ENCODE measurements at places on chromosomes 2 and 18.

GRCh38 chr2:216119986-216120385 lies 10.8 kb downstream of the XRCC5 start:
- no peak for DNase-seq

GRCh38 chr2:192828175-192828574 lies 633.4 kb upstream of the TMEFF2 start:
- no peak for DNase-seq

DNA sequence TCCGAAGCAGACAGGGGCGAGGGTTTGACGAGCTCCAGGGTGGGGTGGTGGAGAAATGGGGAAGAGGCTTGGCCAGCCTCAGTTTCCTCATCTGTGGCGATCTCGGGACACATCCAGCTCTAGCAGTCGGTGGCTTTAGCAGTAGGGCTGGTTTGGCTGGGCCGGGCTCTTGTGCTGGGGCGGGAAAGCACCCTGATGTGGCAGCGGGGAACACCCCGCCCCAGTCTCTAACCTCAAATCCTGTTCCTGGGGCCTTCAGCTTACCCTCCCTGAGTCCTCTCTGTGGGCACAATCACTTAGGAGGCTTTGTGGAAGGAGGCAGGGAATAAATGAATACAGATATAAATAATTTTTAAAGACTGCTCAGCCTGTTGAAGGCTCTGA lies 26.5 kb upstream of the MCFD2 start:
- DNase-seq, result no peak

DNA sequence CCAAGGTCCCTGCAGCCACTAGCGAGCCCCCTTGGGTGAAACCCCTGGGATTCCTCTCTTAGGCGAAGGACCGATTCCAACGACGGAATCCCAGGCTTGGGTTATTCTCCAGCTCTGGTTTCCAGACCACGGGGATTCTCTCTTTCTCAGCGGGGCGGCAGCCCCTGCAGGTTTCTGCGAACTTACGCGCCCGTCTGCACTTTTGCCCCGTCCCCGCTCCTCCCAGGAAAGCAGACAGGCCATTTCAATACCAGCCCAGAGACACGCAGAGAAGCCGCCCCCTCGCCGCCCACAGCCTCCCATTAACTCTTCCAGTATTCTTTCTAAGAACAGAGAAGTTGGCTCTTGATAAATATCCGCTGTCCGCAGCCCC lies 1.2 kb downstream of the CBLN2 start:
- no peak for DNase-seq

DNA sequence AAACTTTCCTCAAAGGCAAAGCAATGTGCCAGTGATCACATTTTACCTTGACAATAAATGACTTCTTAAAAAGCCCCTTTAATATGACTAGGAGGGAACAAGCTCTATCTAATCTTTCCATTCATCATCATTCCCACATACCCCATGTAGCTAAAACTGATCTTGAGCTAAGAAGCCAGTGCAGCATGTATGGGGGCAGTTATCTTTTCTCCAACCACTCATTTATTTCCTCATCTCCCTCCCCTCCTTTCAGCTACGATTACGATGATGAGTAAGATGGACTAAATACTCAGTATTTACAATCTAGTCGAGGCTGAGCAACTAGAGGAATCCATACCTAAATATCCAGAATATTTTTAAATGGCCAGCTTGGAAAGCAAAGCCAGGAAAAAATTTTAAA lies 35.5 kb downstream of the PNO1 start:
- DNase-seq, result no peak

DNA sequence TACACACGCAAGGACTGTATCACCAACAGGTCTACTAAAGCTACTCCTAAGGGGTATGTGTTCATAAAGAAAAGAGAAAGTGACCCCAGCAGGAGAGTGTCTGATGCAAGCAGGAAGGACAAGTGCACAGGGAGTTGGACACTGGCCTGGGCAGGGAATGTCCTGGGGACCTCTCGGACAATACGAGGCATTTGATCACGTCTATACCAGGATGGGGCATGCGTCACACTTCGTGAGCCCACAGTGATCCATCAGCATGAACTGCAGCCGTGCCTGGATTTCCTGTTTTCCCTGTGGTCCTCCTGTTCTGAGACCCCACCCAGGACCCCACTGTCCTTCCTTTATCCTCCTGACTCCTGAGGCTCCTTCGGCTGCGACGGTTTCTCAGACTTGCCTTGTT lies 113.9 kb downstream of the HDAC4 start:
- DNase-seq, result no peak

DNA sequence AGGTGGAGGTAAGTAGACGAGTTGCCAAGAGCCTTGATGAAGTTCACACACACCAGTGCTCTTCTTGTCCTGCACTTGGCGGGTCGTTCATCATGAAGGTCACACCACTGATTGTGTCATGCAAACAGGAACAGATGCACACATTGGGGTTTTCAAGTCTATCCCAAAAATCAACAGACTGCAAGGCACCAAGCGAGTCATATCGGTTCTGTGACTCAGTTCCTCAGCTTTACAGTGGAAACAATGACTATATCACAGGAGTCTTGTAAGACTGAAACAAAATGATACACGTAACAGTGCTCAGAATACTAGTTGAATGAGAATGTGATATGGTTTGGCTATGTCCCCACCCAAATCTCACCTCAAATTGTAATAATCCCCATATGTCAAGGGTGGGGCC lies 526.9 kb upstream of the ID2 start:
- no peak for DNase-seq

GRCh38 chr2:8587920-8588830 lies 93.7 kb upstream of the ID2 start:
- peak; percentile 71 for DNase-seq

- no peak for DNase-seq
These were observed 15.7 kb downstream of the LRRFIP1 start for GRCh38 chr2:237643066-237643465.

GRCh38 chr18:37564711-37565100 lies 892 bp downstream of the CELF4 start:
- DNase-seq, result peak; percentile 88

GRCh38 chr2:34199971-34200370 lies 600.9 kb upstream of the FAM98A start:
- DNase-seq, result no peak

- DNase-seq, result peak; percentile 60
These were observed 118.9 kb upstream of the CTNNA2 start for GRCh38 chr2:79393806-79394484.

DNA sequence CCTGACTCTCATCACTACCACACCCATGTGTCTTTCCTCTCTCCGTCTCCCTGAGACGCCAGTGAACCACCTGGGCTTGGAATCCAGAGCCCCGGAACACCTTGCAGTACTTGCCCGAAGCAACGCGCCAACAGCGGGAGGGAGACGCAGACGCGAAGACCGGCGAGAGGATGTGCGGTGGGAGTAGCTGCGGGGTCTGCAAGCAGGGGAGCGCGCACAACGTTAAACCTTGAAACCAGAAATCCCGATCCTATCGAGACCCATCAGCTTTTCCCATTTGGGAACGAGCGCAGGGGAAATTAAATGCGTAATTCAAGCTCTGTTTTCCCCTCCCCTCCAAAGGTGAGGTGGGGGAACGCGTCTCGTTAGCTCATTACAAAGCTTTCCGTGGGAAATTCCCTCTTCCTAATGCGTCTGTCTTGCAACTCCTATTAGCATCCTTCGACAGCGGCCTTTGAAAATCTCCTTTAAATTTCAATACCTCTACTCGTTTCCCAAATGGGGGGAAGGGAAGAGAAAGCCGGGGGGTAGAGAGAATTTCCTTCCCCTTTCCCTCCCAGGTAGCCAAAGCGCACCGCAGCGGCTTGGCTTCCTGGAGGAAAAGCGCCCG lies 421 bp upstream of the CNTNAP5 start:
- no peak for DNase-seq

DNA sequence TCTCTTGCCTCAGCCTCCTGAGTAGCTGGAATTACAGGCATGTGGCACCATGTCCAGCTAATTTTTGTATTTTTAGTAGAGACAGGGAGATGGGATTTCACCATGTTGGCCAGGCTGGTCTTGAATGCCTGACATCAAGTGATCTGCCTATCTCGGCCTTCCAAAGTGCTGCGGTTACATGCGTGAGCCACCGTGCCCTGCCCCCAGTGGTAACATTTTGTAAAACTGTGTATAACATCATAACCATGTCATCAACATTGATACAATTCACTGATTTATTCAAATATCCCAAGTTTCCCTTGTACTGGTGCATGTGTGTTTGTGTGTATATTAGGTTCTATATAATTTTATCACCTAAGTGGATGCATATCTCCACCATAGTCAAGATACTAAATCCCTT lies 70.0 kb downstream of the PDCL3 start:
- no peak for DNase-seq

DNA sequence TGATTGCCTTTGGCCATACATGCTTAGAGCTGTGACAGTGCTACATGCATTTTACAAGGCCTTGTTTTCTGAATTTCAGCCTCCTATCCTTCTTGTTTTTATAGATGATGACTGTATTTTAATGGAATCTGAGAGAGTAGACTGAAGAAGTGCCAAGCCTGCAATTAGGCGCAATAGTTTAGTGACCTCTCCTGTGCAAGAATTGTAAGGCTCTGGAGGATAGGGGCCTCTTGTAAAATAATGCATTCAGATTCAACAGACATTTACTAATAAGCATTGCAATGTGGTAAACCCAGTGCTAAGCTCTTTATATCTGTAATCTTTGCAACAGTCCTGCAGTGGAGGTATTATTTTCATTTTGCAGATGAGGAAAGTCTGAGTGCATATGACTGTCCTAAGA lies 105.5 kb downstream of the TDRD15 start:
- no peak for DNase-seq

DNA sequence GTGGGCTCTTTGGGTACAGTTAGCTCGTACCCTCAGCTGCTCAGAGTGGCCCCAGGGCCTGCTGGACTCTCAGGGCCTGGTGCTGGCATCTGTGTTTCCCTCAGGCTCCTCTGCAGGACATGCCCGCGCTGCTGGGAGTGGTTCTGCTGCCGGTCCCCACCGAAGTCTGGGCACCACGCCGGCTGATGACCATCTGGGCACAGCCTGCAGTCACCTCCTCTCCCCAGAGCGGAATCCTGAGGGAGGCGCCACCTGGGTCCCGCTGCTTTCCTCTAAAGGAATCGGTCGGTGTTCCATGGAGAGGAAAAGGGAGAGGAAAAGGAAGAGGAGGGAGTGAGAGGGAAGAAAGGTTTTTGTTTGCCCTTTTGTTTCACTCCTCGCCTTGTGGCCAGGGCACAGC lies 43.6 kb downstream of the MC2R start:
- DNase-seq, result no peak

DNA sequence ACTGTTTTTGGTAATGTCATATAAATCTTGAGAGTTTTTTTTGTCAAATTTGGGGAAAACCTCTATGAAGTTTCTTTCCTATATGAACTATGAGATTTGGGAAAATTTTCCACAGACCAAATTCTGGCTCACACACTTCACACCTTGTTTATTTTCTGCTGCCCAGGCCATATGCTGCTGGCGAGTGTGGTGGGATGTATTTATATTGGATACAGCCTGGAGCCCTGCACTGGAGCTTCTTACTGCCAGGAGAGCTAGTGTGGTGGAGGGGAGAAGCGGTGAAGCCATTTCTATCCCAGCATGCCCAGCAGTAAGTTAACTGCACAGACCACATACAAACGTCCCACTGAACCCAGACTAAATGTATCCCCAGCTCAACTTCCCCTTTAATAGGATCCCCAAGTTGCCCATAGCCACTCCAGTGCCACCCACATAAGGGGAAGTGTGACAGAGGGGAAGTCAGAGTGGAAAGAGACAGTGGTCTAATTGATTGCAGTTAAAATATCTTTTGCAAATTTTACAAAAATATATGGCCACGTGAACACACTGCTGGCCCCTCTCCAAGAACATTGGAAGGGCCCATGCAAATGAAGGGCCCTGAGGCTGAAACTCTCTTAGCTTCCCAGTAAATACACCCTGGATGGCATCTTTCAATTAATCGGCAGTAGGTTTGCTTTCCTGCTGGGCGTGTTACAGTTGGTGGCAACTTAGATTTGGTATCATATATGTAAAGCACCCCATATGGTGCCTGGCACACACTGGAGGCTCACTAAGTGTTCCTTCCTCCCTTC lies 146.6 kb upstream of the ITGA6 start:
- DNase-seq, result no peak

- DNase-seq, result no peak
These were observed 188.7 kb upstream of the NRXN1 start for GRCh38 chr2:51220606-51221005.

GRCh38 chr2:197261808-197262226 lies 48.8 kb downstream of the ANKRD44 start:
- DNase-seq, result no peak

DNA sequence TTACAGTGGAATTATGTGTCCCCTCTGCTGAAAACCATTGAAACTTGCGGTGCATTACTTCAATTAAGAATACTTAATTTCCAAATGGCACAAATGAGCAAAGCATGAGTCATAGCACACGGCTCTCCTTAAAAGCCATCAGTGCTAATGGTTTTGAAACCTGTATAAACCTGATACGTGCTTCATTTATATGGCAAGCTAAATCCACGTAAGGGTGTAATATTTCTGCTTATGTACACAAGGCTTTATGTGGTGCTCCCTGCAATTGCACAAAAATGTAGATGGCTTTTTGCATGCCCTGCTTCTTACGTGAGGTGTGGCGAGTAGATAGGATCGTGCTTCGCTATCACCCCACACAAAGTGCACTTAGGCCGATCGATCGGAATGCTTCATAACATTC lies 840.9 kb downstream of the GALR1 start:
- DNase-seq, result no peak

DNA sequence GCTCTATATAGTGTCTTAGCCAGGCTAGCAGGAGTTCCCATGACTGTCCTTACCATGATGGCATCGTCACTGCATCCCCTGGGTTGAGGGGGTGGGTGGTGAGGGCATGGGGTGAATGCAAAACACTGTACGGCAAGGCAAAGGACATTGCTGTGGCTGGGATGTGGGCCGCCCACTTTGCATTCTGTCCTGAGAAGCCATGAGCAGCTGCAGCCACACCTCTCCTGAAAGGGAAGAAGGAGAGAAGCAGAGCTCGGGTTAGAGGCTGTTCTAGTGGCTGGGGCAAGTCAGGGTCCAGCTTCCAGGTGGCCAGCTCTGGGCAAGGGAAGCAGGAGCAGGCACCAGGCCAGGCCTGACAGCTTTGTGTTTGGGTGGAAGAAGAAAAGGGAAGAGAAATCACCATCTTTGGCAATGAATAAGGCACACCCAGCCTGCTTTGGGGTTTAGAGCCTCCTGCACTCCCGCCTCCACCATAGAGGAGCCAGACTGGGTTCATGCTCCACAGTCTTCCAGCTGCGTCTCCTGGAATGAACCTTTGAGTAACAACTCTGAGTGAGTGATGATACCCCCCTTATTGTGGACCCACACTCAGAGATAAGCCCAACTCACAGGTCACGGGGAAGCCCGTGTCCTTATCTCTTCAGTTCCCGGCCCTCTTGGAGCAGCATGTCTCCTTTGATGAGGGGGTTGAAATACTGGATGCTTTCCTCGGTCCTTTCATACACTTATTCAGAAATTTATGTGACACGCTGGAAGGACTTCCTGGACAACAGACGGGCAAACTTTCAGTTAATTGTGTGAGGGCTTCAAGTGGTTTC lies 63.4 kb downstream of the INPP4A start:
- peak; percentile 83 for DNase-seq

DNA sequence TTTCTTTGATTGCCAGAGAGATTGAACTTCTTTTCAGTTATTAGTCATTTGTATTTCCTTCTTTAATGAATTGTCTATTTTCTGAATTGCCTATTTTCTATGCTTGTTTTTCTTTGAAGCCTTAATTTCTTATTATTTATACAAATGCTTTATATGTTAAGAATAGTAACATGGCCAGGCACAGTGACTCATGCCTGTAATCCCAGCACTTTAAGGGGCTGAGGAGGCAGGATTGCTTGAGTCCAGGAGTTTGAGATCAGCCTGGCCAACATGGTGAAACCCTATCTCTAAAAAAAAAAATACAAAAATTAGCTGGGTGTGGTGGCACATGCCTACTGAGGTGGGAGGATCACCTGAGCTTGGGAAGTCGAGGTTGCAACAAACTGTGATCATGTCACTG lies 4.7 kb upstream of the RAB11FIP5 start:
- no peak for DNase-seq

Measured in kidney (tissue), 22 donors.